ENCODE measurements at places on chromosomes 11 and 22.

- DNase-seq: no peak
These were observed 50.4 kb upstream of the RBFOX2 start for GRCh38 chr22:36079041-36079440.

DNA sequence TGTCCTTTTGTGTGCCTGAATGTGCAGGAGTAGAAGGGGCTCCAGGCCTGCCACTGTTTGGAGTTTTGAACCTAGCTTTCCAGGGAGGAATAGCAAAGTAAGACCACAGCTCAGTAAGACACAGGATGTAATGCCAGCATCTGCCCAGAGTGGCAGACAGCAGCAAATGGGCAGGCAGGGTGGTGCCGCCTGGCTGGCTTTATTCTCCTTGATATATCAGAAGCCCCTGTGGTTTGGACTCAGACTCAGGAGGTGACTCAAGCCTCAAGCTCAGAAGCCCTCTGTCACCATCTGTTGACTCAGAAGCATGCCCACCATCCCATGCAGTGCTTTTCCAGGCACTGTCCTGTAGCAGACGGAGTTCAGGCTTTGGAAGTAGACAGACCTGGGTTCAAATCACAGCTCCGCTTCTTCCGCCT is 72.7 kb upstream of the TTC12 start:
- DNase-seq: no peak

DNA sequence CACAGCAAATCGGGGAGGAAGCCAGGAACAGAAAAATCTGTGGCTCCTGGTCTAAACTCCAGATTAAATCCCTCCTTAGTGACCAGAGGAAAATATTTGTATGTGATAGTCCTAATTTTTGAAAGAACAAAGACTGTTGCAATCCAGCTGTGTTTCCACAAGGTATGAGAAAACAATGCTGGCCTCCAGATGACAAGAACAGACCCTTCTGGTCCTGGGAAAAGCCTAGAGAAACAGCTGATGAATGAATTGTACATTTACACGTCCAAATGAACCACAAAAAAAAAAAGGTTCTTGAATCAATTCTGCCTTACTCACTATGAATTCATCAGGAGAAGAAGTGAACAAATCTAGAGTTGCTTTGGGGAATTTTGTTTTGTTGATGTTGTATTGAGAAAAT is 63.7 kb downstream of the ETS1 start:
- DNase-seq: no peak

DNA sequence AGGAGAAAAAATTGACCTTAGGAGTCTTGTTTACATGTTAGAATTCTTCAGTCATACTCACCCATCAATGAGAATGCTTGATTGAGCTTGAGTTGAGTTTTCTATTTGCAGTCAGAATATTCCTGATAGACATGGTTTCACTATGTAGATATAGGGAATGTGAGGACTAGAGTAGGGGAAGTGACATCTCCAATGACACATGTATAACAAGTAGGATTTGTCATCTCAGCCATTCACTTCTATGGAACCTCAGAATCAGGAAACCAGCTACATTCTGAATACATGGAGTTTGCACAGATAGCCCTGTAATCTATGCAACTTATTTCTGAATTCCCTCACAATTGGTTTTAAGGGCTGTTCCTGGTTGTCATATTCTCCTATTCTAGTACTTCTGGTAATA is 20.1 kb upstream of the OR9Q1 start:
- no peak for DNase-seq

- DNase-seq: no peak
These were observed 468 bp downstream of the ZDHHC8 start for GRCh38 chr22:20131859-20132685.

GRCh38 chr22:20566420-20567260 is 59.2 kb downstream of the MED15 start:
- no peak for DNase-seq

- DNase-seq: no peak
These were observed 32.0 kb upstream of the RELT start for GRCh38 chr11:73344191-73344607.

DNA sequence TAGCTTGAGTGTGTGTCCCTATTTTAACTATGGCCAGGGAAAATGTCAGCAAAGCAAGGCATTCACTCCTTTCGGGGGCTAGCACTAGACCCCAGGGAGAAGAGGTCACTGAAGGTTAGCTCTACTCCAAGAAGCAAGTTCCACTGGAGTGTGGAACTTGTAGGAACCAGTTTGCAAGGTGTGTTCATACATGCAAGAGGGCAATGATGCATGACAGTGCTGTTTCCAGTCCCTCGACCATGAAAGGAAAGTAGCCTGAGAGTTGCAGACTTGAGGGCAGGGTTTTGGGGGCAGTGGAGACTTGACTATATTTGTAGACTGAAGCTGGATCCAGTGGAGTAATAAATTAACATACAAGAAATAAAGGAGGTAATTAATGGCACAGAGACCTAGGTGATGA is 21.6 kb upstream of the SLC36A4 start:
- no peak for DNase-seq

DNA sequence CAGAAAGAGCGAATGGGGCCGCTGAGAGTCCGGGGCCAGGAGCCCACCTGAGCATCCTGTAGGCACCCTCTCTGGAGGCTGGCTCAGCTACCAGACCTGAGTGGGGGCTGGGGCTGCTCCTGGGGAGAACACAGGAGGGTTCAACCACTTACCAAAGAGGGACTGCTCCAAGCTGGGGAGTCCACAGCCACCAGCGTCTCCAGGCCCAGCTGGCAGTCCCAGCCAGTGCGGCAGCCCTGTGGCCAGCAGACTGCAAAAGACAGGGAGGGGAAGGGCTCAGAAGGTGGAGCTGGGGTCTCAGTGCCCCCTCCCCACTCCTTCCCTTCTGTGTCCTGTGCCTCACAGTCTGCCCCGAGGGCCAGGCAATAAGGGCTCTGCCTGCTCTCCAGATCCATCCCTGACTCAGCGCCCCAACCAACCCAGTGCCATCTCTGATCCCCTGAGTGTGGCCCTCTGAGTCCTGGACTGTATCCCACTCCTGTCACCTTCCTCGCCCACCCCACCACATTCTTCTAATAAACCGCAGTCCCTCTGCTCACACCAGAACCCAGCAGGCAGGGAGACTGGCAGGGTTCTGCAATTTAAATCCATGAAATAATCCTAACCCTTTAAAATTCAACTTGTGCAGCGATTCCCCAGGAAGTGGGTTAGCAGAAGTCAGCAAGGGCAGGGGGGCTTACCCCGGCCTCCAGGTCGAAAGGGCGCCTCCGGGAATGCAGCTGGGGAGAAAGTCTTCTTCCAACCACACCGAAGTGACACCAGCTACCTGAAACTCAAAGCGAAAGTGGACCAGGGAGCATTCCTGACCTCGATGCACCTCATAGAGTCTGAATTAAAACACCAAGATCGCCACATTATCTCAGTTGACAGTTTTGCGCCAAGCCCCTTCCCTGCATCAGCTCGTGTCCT is 13.3 kb downstream of the CHST1 start:
- DNase-seq: no peak

DNA sequence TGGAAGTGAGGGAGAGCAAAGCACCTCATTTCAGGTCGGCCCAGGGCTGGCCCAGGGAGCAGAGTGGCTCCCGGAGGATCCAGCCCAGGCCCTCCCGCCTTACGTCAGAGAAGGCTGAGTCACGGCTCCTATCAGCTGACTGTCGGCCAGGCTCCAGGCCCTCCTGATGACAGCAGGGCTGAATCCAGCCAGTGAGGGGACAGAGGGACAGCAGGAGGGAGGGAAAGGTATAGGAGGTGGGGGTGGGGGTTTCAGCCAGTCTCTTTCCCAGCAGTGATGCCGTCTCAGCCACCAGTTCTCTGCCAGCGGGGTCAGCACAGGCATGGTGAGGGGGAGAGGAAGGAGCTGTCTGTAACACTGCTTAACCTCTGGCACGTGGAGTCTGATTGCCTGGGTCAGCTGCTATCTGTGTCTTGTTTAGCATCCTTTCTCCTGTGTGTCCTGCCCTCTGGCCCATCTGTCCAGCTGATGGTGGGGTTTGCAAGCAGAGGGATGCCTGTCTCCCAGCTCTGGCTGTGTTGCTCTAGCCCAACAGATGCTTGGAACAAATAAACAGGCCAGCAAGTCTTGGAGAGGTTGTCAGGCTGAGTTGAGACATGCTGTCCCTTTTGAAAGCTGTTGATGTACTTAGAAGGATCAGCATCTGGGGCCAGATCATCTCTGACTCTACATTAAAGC is 74.0 kb downstream of the ADAMTS15 start:
- no peak for DNase-seq

DNA sequence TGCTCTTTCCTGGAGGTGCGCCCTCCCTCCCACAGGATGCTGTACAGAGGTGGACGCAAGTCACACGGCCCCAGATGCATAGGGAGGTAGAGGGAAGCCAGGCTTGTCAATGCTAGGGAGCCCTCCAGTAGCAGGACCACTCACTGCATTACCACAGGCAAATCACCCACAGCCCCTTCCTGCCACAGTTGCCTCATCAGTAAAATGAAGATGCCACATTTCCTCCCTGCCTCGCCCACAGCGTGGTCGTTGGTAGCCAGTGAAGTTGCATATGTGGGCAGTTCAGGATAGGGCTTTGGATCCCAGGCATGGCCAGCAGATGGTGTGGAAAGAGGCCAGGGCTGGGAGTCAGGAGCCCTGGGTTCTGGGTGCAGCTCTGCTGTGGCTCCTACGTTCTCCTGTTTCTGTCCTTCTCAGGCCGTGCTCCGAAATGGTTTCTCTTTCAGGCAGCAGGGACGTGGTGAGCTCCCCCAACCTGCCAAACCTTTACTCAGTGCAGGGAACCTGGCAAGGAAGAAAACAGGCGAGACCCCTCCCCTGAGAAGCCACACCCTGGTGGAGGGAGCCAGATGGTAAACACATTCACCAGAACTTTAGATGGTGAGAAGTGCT is 22.6 kb downstream of the DAGLA start:
- no peak for DNase-seq
